Glomerular endothelial cell (primary cell): ENCODE measurements at places on chromosomes 12 and 14. TPM values are rescaled to one million over a fixed set of nuclear protein-coding genes. Genes with fewer than 3 reads are reported as not detected.

DNA sequence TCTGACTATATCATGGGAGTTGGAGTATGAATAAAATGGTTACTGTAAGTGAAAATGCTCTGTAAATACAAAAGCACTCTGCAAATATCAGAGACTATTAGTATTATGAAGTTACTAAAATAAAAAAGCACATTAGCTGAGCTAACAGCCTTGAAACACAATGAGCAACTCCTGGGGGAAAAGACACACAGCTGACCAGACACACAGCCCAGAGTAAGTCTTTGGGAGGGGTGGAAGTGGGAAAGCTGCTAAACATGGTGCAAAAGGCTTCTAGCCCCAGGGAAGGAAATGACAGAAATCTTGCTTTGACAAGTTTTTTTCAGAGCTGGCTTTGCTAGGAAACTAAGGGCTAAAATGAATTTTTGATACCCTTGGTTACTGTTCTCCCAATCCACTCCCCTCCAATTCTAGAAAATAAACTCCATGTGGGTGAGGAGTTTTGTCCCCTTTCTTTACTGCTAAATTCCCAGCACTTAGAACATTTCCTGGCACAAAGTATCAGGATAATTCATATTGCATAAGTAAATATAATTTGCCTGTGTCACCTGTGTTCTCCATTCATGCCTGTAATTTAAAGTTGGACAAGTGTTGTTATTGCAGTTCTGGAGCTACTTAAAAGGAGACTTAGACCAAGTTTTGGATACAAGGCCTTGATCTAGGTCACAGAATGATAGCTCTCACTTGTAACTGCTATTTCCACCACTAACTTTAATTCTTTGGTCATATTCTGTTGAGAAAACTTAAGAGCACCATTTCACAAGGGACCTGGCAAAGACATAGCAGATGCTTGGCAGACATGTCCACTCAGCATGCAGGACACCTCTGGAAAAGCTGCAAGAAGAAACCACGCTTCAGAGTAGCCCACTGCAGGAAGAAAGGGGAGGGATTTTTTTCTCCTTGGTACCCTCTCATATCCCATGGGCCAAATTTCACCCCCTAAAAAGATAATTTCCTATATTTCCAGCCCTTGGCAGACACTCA, 19.0 kb upstream of the RAB3IP start:
- no peak for DNase-seq

DNA sequence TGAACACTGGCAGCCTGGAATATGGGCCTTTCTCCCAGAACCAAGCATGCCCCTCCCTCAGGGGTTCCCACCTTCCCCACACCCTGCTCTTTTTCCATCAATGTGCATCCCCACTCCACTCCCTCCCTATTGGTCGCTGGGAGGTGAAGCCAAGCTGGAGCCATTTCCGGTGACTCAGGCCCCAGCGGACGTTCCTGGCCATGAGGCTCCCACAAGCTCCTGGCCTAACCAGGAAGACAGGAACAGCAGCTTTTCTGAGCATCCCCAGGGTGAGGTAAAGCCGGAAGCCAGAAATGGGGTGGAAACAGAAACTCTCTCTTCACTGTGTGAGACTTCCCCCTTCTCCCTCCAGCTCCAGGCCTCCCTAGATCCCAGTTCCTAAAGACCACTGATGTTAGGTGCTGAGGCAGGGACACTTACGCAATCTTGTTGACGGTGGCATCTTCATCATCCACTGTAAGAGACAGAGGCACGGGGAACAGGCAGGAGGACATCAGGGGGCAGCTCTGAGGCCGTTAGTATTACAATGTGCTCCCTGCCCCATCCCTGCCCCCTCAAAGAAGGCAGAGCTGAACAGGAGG, 5.1 kb downstream of the LMBR1L start:
- DNase-seq: no peak

- no peak for DNase-seq
Measured at GRCh38 chr14:27557445-27557844, 959.6 kb upstream of the NOVA1 start.

GPR132 gene
- total RNA-seq: 0.82 TPM in 1 of 2 replicates, not detected in the other

CLEC1A gene
- total RNA-seq: 12.8 and 20.0 TPM in 2 replicates

DNA sequence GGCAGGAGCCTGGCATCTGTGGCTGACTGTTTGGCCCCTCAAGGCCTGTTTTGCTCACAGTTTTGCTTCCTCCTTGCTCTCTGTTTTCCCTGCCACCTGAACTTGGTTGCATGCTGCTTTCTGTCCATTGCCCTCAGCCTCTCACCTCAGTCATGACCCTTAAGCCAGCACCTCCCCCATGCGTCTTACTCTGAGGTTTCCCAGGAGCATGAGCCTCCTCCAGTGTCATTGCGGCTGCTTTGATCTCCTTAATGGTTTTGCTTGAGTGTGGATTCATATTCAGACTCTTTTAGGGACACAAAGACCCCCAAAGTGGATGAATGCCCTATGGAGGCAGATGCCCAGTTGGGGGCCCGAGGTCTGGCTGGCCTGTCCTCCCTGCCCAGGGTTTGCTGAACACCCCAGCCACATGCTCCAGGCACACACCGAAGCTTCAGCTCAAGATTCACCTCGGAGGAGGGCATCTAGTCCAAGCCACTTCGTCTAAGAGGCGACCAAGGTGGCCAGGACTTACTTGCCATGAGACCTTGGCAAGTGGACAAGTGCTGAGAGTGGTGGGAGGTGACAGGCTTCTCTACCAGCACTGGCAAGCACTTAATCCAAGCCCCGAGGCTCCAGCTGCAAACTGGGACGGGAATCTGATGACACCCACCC, 95.4 kb upstream of the DIO3 start:
- no peak for DNase-seq

SLC41A2 gene
- total RNA-seq: 12.8 and 16.4 TPM in 2 replicates
